ENCODE measurements at places on chromosomes 1 and 21.

GRCh38 chr1:81922955-81923354, 122.2 kb downstream of the ADGRL2 start:
- no peak for DNase-seq
- H3K36me3 ChIP-seq: no peaks in the 10 kb centered on the region
- no peak overlapping the region for H3K27ac ChIP-seq
- no peak overlapping the region for H3K4me3 ChIP-seq
- no peaks in the 10 kb centered on the region for H3K27me3 ChIP-seq
- H3K4me1 ChIP-seq: no peaks in the 10 kb centered on the region

- no peak for DNase-seq
- no peak overlapping the region for H3K27ac ChIP-seq
- peaks cover 2% of the 10 kb centered on the region for H3K4me1 ChIP-seq
- no peaks in the 10 kb centered on the region for H3K36me3 ChIP-seq
- H3K27me3 ChIP-seq: no peaks in the 10 kb centered on the region
Measured at GRCh38 chr1:94970783-94971182, 43.9 kb upstream of the CNN3 start.

GRCh38 chr1:60665311-60665710, 417.1 kb upstream of the NFIA start:
- H3K36me3 ChIP-seq: no peaks in the 10 kb centered on the region
- no peaks in the 10 kb centered on the region for H3K4me1 ChIP-seq
- no peak overlapping the region for H3K4me3 ChIP-seq
- no peak overlapping the region for H3K27ac ChIP-seq

DNA sequence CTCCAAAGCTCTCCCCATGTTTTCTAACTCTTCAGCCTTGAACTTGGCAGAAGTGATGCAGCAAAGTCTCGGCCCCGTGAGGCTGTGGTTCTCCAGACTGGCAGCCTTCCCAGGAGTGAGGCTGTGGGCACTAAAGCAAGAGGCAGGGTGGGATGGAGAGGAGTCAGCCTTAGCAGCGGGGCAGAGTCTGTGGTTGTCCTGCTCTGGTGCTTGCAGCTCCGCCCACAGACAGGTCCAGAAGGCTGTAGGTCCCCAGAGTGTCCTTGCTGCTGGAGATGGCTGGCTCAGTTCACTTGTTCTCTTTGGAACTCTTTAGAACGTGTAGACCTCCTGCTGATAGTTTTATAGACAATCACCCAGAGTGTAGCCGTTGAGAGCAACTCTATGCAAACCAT, 142.6 kb downstream of the AJAP1 start:
- no peak overlapping the region for H3K27ac ChIP-seq
- H3K27me3 ChIP-seq: peaks cover 10% of the 10 kb centered on the region
- no peaks in the 10 kb centered on the region for H3K36me3 ChIP-seq
- no peak overlapping the region for H3K4me3 ChIP-seq
- peaks cover 1% of the 10 kb centered on the region for H3K4me1 ChIP-seq

- H3K4me1 ChIP-seq: peaks cover 57% of the 10 kb centered on the region
- peak overlapping the region; percentile 35 for H3K4me3 ChIP-seq
- no peak for DNase-seq
- peaks cover 16% of the 10 kb centered on the region for H3K36me3 ChIP-seq
Measured at GRCh38 chr1:181036107-181036836, 2.5 kb downstream of the MR1 start.

DNA sequence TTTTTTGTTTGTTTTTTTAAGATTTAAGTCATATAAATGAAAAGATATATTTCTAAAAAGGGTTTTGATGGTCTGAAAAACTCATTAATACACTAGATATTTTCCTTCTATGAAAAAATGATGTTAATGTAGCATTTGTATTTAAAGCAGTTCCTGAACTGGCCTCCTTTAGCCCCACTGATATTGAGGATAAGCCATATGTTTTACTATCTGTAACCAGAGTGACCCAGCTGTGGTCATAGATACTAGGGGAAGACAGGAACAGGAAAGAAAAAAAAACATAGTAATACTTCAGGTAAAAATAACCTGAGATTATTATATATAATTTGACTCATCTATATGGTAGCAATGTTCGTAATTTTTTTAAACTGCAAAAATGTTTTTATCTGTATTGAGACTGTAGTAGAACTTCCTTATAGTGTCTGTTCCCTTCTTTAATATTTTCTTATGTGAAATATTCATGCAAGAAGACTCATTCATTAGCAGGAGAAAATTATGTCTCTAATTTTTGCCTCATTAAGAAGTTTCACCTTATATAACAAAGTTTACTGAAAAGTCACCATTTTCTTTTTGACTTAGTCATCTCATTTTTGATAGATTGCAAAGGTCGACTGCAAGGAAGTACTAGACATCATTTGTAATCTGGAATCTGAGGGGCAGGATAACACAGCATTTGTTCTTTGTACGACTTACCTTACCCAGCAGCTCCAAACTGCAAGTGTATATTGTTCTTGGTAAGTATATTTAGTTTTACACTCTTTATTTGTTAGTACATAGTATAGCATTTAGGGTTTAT, 25.6 kb upstream of the TMCO2 start:
- no peak for DNase-seq
- H3K27me3 ChIP-seq: no peaks in the 10 kb centered on the region
- H3K4me1 ChIP-seq: peaks cover 41% of the 10 kb centered on the region
- no peak overlapping the region for H3K4me3 ChIP-seq
- H3K36me3 ChIP-seq: peaks cover 28% of the 10 kb centered on the region
- no peak overlapping the region for H3K27ac ChIP-seq

GRCh38 chr1:156616463-156616862, 2.8 kb upstream of the HAPLN2 start:
- no peak overlapping the region for H3K27ac ChIP-seq
- H3K36me3 ChIP-seq: no peaks in the 10 kb centered on the region
- H3K27me3 ChIP-seq: peaks cover 73% of the 10 kb centered on the region
- H3K4me3 ChIP-seq: no peak overlapping the region

DNA sequence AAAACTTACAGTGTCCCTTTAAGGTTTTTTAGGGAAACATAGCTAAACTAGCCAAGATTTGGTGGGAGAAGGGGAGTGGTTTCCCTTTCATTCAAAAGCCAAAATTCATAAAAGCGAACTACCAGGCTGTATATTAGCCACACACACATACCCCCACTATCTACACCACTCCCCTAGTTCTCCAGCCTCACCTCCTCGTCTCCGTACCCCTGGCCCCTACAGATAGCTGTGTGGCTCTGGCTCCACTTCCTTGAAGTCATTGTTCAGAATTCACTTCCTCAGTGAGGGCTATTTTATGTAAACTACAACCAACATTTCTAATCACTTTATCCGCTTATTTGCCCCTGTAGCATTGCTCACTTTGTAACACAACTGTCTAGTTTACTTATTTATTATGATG, 5.3 kb upstream of the DPH5 start:
- no peak overlapping the region for H3K27ac ChIP-seq
- H3K4me1 ChIP-seq: peaks cover 48% of the 10 kb centered on the region
- H3K36me3 ChIP-seq: peaks cover 65% of the 10 kb centered on the region
- no peaks in the 10 kb centered on the region for H3K27me3 ChIP-seq

GRCh38 chr1:77386276-77386675, 104.5 kb downstream of the AK5 start:
- no peaks in the 10 kb centered on the region for H3K27me3 ChIP-seq
- H3K4me1 ChIP-seq: peaks cover 15% of the 10 kb centered on the region
- H3K36me3 ChIP-seq: peaks cover 2% of the 10 kb centered on the region
- no peak overlapping the region for H3K4me3 ChIP-seq
- DNase-seq: no peak

DNA sequence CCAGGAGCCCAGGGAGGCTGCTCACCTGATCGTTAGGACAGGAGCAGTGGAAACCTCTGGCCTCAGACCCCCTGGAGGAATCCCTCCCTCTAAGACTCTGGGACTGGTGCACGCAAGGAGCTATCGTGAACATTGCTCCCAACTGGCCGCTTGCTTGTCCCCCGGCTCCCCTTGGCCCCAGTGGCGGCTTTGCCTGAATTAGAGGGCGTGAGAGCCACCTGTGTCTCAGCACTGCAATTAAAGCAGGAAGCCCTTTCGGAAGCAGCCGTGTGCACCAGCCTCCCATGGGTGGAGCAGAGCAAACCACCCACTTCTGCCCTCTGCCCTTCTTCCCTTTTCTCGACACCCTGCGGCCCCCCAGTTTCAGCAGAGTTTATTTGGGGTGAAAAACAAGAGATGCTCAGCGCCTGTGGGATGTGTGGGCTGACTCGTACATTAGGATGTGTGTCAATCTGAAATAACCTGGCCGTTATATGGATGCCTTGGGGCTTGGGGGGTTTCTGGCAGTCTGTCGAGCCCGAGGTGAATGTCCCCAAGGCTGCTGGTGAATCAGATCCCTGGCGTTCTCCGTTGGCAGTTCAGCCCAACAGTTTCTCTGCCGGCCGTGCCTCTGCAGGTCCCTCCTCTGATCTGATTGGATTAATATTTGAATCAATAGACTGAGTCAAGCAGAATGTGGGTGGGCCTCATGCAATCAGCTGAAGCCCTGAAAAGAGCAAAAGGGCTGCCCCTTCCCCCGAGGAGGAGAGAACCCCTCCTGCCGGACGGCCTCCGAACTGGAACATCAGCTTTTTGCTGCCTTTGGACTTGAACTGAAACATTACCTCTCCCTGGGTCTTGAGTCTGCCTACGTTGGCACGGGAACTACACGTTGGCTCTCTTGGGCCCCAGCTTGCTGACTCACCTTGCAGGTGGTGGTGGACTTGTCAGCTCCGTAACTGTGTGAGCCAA, 7.3 kb upstream of the UMODL1 start:
- no peaks in the 10 kb centered on the region for H3K36me3 ChIP-seq
- peaks cover 50% of the 10 kb centered on the region for H3K4me1 ChIP-seq
- H3K27me3 ChIP-seq: no peaks in the 10 kb centered on the region

DNA sequence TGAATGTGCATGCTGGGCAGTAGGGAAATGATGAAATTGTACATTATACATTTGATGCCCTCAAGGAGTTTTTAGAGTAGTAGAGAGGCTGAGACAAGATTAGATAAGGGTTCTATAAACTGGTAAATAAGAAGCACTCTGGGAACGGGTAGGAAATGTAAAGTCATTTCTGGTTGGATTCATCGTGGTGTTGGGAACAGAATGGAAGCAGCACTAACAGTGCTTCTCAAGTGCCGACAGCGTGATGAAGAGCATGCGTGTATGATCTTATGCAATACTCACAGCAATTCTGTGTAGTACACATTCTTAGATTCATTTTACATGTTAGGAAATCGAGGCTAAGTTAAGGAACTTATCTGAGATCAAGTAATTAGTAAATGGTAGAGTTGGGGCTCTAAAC, 45.9 kb downstream of the GPR88 start:
- no peaks in the 10 kb centered on the region for H3K36me3 ChIP-seq
- H3K27me3 ChIP-seq: peaks cover 7% of the 10 kb centered on the region
- no peak for DNase-seq

DNA sequence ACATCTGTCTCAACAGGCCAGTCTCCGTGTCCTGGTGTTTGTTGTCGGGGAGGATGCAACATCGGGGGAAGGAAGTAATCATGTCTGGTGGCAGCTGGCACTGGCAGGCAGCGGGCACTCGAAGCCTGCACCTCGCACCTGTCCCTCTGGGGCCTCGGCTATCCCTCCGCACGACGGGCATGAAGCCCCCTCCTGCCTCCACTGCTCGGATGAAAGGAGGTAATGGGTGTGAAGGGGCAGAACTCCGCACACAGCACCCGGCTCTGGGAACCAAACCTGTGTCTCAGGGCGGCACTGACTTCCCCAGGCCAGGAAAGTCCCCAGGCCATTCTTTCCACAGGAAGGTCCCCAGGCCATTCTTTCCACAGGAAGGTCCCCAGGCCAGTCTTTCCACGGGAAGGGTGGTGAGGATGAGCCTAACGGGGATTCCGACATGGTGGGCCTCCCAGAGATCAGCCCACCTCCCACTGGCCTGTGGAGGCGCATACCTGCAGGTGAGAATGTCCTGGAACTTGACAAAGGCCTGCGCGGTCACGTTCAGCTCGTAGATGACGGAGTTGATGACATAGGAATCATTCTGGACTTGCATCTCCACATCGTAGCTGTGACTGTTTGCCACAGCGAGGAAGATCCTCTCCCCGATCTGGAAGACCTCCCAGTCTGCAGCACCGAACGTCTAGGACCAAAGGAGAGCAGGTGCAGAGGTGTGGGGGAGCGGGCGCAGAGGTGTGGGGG, 31.1 kb downstream of the KRTAP10-1 start:
- DNase-seq: no peak
- no peaks in the 10 kb centered on the region for H3K36me3 ChIP-seq
- no peak overlapping the region for H3K4me3 ChIP-seq
- H3K27ac ChIP-seq: no peak overlapping the region
- H3K4me1 ChIP-seq: peaks cover under 1% of the 10 kb centered on the region
- no peaks in the 10 kb centered on the region for H3K27me3 ChIP-seq

DNA sequence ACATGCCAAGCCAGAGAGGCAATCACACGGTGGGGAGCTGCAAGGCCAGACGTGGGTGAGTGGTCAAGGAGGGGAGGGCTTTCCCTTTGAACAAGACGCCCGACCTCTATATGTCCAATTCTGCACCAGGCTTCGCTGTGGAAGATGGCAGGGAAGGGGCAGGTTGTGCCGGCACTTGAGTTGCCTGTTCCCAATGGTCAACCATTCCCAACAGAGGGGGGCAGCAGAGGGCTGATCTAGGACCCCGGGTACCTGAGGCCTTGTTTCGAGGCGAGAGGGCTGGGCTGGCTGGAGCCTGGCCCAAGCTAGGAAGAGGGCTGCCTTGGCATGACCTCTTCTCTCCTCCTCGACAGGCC, 64.9 kb downstream of the TMEM53 start:
- peak; percentile 13 for DNase-seq
- H3K27me3 ChIP-seq: no peaks in the 10 kb centered on the region
- H3K4me3 ChIP-seq: no peak overlapping the region
- H3K27ac ChIP-seq: no peak overlapping the region
- H3K36me3 ChIP-seq: no peaks in the 10 kb centered on the region

DNA sequence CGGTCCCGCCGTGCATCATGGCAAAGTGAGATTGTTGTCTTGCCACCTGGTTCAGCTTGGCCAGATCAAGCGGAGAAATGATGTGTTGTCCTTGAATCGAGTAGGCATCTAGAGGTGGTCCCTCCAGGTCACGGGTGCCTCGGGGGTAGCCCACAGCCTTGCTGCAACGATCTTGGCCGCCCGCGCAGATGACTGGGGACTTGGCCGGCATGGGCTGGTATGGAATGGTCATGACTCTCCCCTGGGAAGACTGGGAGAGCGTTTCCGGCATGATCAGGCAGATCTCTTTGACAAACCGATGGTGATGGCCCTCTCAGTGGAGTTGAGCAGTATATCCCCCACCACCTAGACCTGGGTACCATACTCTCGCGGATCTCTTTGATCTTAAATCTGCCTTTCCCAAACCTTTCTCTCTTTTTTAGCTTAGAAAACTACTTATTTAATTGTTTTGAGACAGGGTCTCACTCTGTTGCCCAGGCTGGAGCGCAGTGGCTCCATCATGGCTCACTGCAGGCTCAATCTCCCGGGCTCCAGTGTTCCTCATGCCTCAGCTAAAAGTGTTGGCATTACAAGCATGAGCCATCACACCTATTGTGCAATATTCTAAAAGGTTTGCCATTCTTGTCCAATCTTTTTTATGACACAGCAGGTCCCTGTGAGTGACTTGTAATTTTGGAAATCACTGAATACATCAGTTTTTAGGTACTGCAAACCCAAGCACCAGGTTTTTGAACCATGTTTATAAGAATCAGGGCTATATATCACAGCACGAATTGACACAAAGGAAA, 9.4 kb upstream of the ELAPOR1 start:
- no peak for DNase-seq
- H3K4me3 ChIP-seq: no peak overlapping the region
- peaks cover 13% of the 10 kb centered on the region for H3K4me1 ChIP-seq
- H3K27ac ChIP-seq: peak overlapping the region; percentile 9
- peaks cover 37% of the 10 kb centered on the region for H3K36me3 ChIP-seq

All from activated naive CD8-positive, alpha-beta T cell treated with anti-CD3 and anti-CD28 coated beads for 36 hours (primary cell).